ENCODE measurements at places on chromosomes 7 and 10.
A peak's percentile ranks its signal among the peaks of the same experiment; 100 is the strongest.

GRCh38 chr10:120077707-120078492 lies 185.4 kb downstream of the SEC23IP start:
- DNase-seq: no peak

- no peak for DNase-seq
Measured at GRCh38 chr10:99456931-99457288, 26.5 kb upstream of the GOT1 start.

- no peak for DNase-seq
Measured at GRCh38 chr10:4686644-4686996, 139.4 kb upstream of the AKR1E2 start.

DNA sequence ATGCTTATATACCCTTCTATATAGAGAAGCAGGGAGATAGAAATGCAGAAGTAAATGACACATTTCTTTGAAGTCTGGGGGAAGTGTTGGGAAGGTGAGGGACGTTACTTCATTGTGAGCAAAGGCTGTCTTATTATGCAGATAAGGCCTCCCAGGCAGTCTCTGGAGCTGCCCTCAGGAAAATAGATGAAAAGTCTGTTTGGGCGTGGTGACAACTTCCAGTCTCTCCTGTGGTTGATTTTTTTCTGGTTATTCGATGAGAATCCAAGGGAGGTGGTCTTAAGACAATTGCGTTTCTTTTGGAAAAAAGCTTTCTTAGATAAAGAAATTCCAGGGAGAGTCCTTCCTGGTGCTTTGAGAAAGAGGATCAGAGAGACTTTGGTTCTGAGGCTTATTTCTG lies 84.0 kb downstream of the NEUROD6 start:
- no peak for DNase-seq

- DNase-seq: no peak
Measured at GRCh38 chr10:128869101-128869749, 597.8 kb upstream of the MGMT start.

- no peak for DNase-seq
Measured at GRCh38 chr10:114024876-114025610, 18.6 kb upstream of the ADRB1 start.

DNA sequence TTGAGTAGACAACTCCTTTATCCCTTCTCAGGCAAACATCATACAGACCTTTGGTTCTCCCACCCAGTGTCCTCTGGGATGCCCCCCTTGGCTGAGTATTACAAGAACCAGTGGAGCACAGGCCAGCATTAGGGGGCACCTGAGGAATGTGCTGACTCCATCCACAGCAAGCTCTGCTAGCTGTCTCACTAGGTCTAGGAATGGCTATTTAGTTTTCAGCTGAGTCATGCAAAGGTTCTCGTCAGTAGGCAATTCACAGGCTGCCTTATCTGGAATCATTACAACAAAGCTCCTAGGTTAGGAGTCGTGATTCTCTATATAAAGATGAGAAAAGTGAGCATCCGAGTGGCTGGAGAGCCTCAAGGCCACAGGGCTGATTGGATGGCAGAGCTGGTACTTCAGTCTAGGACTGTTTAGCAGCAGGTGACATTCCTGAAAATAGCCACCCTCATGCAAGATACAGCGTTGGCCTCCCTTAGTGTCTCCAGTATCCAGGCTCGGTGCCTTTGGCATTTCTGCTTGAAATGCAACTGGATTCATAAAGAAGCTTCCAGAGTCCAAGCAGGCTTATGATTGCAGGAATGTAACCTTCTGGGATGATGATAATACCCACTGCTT lies 75.8 kb downstream of the CDCA7L start:
- DNase-seq: no peak

DNA sequence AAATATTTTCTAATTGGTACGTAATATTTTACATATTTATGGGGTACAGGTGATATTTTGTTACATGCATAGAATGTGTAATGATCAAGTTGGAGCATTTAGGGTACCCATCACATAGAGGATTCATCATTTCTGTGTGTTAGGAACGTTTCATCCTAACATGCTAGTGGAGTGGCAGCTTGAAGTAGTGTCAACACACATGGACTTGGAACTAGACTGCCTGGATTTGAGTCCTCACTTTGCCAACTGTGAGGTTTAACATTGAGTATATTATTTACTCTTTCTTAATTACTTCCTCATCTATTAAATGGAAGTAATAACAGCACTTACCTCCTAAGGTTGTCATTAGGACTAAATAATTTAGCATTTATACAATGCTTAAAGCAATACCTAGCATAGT lies 241.9 kb downstream of the PLXDC2 start:
- no peak for DNase-seq

DNA sequence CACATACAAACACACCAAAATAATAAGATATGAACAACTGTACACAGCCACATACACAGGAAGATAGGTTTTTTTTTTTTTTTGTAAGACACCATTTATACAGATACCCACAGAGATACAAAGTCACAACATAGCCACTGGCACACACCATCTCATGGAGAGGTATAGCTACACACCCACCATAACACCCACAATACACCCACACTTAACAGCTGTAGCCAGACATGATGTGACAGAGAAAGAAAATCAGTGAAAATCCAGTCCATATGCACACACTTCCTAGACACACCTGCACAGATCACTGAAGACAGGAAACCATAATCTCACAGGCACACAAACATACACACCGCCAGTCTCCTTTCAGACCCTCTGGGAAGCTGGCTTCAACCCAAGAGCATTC lies 62.4 kb upstream of the PAX2 start:
- DNase-seq: no peak

GRCh38 chr7:12583922-12584321 lies 13.4 kb downstream of the SCIN start:
- DNase-seq: no peak

DNA sequence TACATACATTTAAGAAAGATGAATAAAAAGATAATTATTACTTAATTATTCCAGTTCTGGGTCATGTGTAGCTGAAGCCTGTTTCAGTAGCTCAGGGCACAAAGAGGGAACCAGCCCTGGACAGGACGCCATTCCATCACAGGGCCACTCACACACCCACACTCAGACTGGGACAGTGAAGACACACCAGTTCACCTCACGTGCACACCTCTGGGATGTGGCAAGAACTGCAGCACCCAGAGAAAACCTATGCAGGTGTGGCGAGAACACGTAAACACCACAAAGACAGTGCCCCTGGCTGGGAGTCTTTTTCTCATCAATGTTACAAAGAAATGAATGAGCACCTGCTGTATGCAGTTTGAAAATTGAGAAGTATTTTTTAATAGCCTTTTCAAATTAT lies 1.6 kb upstream of the IDI1 start:
- DNase-seq: no peak

DNA sequence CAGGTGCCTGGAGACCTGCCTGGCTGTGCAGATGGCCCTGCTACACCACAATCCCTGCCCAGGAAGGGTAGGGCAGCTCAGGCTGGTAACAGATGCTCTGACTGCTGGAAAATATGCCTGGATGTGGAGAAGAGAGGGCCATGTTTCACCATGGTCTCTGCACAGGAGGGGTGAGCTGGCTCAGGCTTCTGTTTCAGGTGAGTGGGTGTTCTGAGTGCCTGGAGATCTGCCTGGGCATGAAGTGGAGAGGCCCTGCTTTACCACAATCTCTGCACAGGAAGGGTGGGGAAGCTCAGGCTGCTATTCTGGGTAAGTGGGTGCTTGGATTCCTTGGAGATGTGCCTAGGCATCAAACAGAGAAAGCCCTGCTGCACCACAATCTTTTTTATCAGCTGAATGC lies 350.1 kb downstream of the KIF20B start:
- DNase-seq: no peak

GRCh38 chr7:134593530-134594392 lies 44.9 kb downstream of the AKR1B15 start:
- DNase-seq: no peak

DNA sequence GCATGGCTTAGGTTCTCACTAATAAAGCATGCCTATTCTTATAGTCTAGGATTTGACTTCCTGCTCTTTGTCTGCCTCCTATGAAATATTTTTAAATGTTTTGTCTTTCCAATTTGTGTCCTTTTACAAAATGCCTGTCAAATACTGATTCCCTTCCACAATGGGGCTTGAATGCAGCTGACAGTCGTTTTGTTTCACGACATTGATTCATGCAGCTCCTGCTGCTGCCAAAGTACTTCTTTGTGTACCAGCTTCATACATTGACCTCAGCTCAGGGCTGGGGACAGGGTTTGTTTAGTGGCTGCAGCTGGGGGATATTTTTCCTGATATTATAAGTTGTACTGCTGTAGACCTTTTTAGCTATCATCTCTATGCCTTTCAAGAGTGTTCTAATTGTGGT lies 371.9 kb upstream of the CHRM2 start:
- no peak for DNase-seq

GRCh38 chr10:77628906-77629730 lies 8.5 kb downstream of the KCNMA1 start:
- DNase-seq: no peak

- DNase-seq: no peak
Measured at GRCh38 chr10:102773320-102773719, 29.6 kb downstream of the WBP1L start.

GRCh38 chr10:83555264-83555663 lies 584.0 kb upstream of the GHITM start:
- DNase-seq: no peak

DNA sequence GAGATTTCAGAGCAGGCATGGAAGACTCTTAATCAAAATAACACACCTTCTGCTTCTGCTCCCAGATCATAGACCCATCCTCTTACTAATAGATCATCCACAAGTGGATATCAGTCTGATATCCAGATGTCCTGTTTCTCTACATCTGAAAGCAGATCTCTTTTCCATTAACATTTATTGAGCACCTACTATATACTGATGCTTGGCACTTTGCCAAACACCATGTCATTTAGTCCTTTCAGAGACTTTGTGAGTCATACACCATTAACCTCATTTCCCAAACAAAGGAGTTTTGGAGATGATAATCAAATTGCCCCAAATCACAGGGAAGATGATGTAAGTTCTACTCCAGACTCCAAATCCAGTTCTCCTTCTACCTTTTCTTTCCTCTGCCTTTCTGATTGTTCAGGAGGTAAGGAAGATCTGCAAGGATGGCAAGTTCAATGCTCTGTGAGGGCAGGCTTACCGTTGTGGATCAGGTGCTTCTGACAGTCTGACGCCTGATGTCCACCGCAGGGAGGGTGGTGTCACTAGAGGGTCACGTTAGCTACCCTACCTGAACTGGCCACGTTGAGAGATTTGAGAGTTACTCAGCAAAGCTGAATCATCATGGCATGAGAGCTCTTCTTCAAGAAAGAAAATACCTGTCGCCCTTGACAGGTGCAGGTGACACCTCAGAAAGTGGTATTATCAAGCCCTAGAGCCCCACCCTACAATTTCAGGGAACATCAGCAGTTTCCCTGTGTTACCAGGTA lies 269.6 kb upstream of the ZMIZ1 start:
- DNase-seq: no peak

DNA sequence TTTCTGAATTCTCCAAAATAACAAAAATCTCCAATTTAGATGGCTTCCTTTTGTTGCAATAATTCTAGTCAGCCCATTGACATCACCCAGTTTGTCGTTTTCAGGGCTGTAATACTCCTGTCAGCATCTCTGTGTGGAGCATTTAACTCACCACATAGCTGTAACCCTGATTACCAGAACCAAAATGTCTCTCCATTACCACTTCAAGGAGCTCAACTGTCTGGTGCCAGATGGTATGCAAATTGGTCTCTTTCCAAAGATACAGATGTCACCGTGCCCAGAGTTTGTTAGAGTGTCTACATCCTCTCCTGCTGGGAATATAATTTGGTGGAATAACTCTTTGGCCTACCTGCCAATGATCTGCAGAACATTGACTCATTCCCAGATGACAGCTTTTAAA lies 350.3 kb upstream of the POT1 start:
- no peak for DNase-seq

DNA sequence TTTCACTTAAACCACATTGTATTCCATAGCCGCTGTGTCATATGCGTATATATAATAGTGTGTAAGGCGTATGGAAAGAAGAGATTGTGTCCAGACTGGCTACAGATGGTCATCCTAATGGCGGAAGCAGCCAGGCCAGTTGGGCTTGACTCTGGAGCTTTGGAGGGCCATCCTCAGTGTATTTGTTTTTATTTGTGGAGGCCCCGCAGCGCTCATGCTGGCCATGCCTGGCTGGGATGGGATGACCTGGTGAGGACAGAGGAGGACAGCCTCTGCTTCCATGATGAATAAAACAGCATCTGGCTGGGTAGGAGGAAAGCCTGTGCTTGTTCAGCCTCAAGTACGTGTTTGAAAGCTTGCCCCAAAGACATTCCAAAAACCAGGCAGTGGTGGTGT lies 220.3 kb downstream of the EBF3 start:
- DNase-seq: no peak

GRCh38 chr10:71085689-71086438 lies 126.5 kb upstream of the UNC5B start:
- DNase-seq: no peak

GRCh38 chr7:43577485-43577951 lies 5.4 kb upstream of the STK17A start:
- DNase-seq: no peak

DNA sequence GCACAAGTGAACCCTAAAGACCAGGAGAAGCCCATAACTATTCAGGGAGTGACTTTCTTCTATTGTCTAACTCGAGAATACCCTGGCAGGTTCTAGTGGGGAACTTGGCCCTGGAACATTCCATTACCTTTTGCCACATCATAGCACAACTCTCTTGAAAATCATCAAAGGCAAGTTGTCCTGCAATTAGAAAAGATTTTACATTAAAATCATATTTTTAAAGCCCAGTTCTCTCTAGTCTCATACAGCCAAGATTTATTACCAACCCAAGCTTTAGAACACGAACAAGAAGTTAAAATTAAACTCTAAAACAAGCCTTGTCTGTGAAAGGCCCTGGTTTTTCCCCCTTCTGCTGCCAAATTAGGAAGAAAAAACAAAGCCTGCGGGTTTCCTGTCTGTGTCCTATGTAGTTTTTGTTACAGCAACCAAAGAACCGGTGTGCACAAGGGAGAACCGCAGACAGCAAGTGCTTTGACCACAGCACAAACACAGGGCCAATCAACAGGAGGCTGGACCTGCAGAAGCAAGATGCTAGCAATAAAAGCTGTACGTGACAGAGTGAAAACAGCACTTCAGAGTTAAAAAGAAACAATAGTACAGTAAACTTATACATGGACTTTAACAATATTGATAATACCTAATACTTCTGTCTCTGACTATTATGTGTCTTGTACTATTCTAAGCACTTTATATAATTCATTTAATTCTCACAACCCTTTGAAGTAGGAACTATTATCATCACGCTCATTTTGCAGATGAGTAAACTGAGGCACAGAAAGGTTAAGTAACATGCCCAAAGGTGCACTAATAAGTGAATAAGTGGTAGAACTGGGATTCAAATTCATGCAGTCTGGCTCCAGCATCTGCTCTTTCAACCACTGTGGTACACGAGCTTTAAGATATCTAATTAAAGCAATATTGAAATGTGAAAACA lies 65.8 kb downstream of the STK17A start:
- peak; percentile 38 for DNase-seq

DNA sequence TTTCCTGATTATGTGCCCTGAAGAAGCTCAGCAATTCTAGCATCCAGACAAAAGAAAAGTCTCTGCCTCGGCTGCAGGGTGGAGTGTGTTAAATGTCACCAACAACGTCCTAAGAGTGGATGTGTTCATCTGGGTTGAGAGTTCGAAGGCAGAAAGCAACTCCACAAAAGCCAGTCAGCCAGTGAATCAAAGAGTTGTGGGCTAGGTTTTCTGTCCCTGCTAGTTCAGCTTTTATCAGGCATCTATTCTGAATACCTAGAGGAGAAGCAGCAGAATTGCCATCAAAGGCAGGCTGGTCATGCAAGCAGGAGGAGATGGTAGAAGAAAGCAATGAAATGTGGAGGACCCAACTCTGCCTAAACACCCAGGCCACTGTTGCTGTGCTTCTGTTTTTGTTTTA lies 205.2 kb downstream of the KLF6 start:
- no peak for DNase-seq

- no peak for DNase-seq
Measured at GRCh38 chr7:120441850-120442249, 168.9 kb downstream of the KCND2 start.
